ENCODE measurements at places on chromosomes 16 and 17. TPM values are rescaled to one million over a fixed set of nuclear protein-coding genes. Genes with fewer than 3 reads are reported as not detected.

GRCh38 chr17:70636517-70637133 is 467.3 kb downstream of the KCNJ2 start:
- DNase-seq = no peak

GRCh38 chr16:3646348-3646920 is 8.1 kb upstream of the DNASE1 start:
- DNase-seq = no peak

GRCh38 chr16:47276522-47276921 is 132.8 kb upstream of the NETO2 start:
- DNase-seq = no peak

NPTX1 gene
- total RNA-seq = 0.19 TPM

DNA sequence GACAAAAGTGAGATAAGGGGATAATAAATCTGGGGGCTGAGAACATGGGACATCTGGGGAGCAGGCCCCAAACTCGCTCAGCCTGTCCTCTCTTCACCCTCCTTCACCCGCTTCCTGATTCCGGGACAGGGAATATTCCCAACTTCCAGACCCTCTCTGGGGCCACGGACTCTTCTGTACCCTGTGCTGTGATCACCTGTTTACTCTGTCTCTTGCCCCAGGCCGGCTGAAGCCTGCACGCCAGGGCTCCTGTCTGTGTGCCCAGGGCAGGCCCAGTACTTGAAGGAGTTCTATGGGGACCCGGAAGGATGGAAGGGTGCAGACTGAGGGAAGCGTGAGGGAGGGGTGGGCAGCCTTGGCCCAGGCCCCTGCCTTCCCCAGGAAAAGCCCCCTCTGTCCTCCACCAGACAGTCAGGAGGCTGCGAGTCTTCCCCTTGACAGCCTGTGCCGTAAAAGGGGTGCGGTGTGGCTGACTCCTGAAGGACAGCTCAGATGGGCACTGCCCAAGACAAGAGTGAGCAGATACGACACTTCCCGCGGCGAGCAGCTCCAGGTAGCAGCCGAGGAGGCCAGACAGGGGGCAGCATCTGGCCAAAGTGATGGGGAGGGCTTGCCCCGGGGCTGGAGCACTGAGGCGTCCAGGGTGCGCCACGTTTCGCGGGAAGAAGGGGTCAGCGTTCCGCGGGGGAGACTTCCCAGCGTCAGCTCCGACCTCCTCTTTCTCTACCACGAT is 1.0 kb upstream of the CCNF start:
- no peak for DNase-seq

LRRC37A3 gene
- total RNA-seq = 1.9 TPM

DNA sequence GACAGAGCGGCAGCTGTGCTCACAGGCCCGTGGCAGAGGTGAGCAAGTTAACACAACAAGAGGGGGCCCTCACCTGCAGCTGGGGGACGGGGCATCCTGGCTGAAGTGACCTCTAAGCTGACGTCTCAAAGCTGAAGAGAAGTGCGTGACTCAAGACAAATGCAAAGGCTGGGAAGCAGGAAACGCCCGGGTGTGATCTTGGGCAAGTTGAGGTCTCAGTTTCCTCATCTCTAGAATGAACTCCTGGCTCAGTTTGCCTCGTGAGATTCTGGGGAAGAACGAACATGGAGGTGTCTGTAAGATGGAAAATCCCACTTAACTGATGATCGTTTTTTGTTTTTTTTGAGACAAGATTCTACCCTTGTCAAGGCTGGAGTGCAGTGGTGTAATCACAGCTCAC is 40.1 kb upstream of the C1QL1 start:
- no peak for DNase-seq

PRSS36 gene
- total RNA-seq = 8.8 TPM

DNA sequence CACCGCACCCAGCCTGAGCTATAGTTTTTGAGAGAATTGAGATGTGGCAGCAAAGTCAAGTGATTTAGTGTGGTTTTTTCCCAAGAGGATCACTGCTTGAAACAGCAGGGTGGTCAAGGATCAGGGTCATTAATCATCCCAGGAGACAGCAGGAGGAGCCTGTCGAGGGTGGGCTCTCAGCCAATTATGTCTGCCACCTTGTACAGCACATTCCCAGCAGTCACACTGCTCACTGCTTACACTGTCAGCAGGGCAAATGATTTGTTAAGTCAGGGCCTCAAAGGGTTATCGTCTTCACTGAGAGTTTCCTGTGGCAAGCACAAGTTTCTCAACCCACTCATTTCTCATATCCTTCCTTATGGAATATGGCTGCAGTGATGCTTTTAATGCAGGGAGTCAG is 13.2 kb downstream of the B3GNT9 start:
- DNase-seq = no peak

CEMP1 gene
- not detected for total RNA-seq

- no peak for DNase-seq
These were observed 5.6 kb downstream of the TMEM238L start for GRCh38 chr17:10798332-10798749.

SEPTIN12 gene
- total RNA-seq = not detected

KRTAP3-2 gene
- total RNA-seq = not detected

TERB1 gene
- not detected for total RNA-seq

- no peak for DNase-seq
These were observed 110.7 kb upstream of the SDK2 start for GRCh38 chr17:73754886-73755400.

ASB16 gene
- not detected for total RNA-seq

DNAH17 gene
- 1.4 TPM for total RNA-seq

- no peak for DNase-seq
These were observed 170.0 kb upstream of the ZNF267 start for GRCh38 chr16:31703526-31704128.

DNA sequence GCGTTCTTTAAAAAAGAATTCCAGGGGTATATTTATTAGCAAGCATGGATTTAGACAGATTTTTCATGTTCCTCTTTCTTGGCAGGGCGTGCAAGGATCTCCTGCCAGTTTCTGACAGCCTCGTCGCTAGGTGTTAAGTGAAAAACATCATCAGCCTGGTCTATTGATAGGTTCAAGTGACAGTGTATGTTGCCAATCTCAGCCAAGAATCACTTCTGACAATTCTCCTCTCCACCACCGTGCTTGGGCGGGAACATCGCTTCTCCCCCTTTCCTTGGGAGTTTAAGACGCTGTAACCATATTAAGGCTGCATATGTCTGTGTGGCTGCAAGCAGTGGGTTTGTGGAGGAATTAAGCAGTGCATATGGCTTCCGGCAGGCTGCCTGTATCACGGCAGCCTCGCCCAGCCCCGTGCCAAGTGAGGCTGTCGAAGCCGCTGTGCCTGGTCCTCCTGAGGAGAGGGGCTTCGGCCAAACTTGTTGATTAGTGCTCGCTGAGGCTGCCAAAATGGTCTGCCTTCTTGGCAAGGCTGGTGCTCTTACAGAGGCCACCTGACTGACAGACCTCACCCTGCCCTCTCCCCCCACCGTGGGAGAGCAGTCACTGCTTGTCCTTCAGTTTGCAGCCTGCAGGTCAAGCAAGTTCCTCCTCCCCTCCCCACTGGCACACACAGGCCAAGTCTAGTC is 132.2 kb upstream of the MPHOSPH6 start:
- no peak for DNase-seq

DNA sequence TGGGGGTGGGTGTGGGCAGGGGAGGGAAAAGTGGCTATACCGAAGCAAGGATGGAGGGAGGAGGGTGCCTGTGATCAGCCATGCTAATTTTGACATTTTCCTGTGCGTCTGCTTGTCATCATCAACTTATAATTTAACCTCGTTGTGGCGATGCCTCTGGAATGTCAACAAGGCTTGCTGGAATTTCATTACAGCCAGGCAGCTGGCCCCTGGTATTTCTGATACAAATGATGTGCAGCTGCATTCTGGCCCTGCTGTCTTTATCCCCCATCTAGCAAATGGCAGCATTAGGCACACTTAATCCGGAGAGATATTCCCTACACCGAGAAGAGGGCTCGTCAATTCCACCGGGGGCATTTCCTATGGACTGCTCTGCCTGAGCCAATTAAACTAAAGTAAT is 278.3 kb upstream of the CCL2 start:
- DNase-seq = no peak

DNA sequence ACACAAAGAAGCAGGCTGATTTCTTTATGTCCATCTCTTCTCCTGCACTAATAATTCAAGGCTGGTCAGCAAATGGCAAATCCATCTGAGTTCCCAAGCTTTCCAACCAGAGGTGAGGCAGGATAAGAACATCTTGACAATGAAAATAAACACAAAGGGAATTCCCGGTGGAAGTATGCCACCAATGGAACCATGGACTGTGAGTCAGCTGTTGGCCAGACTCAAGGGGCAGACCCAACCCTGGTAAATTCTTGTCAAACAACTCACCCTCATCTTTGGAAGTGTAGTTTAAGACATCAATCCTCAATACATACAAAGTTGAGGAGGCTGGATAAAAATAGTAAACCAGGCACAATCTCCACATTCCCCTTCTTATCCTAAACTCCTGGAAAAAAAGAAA is 74.3 kb upstream of the CES5A start:
- DNase-seq = no peak

SRCIN1 gene
- total RNA-seq = 5.6 TPM

GRCh38 chr16:84765616-84766580 is 53.9 kb upstream of the CRISPLD2 start:
- no peak for DNase-seq

ANKRD40CL gene
- total RNA-seq = not detected

TEN1 gene
- 19.4 TPM for total RNA-seq

DRC7 gene
- total RNA-seq = 0.65 TPM

ICAM2 gene
- total RNA-seq = 133 TPM

CARD14 gene
- 0.63 TPM for total RNA-seq

GRCh38 chr16:59236804-59237458 is 502.8 kb upstream of the GOT2 start:
- DNase-seq = no peak

MYH13 gene
- total RNA-seq = not detected

DNA sequence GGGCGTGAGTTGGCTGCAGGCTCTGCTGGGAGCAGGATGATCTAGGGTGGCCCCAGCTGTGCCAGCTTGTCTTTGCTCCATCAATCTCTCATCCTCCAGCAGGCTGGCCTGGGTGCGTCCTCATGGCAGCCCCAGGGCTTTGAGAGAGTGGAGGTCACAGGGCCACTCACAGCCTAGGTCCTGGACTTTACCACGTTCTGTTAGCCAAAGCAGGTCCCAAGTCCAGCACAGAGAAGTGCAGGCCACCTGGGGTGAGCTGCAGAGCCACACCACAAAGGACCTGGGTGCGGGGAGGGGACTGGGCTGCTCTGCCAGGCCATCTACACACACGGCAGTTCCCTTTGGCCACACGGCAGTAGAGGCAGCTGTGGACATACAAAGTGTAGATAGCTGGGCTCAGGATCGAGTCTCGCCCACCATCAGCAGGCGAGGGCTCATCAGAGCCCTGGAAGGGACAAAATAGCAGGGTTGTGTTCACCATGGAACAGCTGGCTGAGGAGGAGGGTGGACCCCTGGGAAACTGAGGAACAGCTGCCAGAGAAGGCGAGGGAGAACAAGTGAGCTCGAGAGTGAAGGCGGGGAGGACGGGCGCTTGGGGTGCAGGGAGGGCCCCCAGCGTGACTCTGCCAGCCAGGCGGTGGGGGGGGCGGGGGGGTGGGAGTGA is 30.0 kb downstream of the SREBF1 start:
- DNase-seq = no peak

GRIN2A gene
- total RNA-seq = 1.2 TPM

KRTAP4-5 gene
- not detected for total RNA-seq

All from omental fat pad (tissue), 4 donors.